Prostate gland (tissue), 2 donors: ENCODE measurements at places on chromosomes 1 and 21.
A peak's percentile ranks its signal among the peaks of the same experiment; 100 is the strongest.

DNA sequence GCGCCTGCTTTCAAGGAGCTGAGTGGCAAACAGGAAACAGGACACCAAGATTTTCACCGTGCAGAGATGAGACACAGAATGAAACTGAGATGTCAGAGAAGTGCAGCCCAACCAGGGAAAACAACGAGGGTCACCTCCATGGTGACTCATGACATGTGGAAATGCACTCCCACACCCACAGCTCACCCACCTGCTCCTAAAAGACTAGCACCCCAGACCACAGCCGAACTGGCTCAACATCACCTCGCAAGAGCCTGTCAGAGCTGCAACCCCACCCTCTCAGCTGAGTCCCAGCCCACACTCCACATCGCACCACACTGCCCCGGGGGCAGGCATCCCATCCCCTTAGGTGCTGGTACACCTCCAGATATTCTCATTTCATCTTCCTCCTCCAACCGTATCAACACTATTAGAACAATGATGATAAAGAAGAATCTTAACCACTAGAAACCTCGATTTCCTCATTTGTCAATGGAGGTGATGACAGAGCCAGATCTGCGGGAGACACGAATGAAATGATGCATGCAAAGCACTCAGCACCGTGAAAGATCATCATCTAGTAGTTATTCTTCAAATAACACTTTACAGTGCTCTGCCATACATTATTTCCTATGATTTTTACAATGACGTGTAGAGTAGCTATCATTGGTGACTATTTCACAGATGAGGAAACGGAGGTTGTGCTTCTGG is 103.2 kb downstream of the DMRTB1 start:
- DNase-seq, result no peak

- no peak for DNase-seq
Observed at GRCh38 chr1:242890192-242890741, 364.8 kb downstream of the CEP170 start.

DNA sequence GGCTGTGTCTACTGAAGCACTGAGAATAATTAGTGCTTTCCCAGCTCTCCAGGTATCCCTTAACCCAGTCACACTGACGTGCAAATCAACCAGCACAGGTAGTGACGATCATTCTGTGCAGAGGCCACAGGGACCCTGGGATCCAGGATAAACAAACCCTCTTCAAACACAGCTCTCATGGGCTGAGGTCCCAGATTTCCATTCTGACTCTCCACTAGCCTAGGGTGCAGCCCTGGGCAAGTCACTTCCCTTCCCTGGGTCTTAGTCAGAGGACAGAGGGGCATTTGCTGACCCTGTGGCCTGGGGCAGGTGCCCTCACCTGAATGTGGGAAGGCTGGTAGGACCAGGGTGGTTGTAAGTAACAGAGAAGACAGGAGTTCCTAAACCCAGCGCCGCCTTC is 724.7 kb downstream of the MATN1 start:
- DNase-seq, result no peak

- DNase-seq, result no peak
Observed at GRCh38 chr1:200487650-200488049, 77.8 kb upstream of the ZNF281 start.

GRCh38 chr1:39655578-39656268 is 16.2 kb downstream of the NT5C1A start:
- DNase-seq, result no peak

DNA sequence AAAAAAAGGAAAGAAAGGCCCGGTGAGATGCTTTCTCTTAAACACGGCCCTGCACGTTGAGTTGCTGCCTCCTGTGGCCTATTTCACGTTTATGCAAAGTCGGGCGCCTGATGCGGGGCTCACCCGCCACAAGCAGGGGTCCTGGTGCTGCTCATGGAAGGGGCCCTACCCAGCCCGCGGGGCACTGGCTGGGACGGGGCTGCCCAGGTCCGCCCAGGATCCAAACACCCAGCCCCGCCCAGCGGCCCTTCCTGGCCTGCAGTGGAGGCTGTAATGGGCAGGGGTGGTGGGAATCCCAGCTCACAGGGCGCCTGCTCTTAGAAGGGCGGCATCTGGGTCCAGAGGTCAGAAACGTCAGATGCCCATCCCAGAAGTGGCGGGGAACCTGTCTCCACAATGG is 1.6 kb downstream of the COL6A2 start:
- peak; percentile 3 for DNase-seq

DNA sequence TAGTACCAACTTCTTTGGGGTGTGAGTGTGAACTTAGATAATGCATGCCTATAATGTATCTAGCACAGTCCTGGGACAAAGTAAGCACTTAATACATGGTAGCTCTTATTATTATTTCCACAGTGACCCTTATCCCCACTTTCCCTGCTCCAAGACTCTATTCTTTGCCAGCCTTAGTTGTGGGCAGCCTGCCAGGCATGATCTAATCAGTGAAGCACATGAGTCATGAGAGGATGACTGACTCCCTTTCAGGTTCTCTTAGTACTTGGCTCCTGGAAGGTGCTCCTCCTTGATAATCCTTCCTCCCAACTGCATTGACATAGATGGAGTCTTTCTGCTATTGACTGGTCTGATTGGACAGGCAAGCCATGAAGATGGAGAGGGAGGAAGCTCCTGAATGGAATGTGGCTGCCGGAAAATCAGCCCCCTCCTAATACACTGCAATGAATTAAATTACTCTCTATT is 17.4 kb upstream of the GNG12 start:
- DNase-seq, result peak; percentile 39

DNA sequence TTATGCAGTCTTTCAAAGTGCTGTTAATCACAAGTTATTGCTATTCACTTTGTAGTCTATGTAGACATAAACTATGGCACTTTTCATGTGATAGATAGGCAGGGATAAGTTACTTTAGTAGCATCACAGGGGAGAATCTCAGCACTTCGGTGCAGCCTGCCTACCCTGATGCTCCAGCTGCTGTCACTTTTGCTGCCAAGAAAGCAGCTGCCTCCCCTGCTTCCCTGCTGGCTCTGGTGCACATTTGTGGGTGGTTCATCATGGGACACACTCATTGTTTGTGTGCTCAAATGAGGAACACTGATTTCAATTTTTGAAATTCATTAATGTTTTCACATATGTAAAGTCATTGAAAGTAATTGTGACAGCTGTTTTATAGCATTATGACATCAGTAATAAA is 272.6 kb downstream of the S1PR1 start:
- DNase-seq, result no peak

GRCh38 chr1:21607549-21608529 is 61.3 kb downstream of the RAP1GAP start:
- peak; percentile 71 for DNase-seq

- no peak for DNase-seq
Observed at GRCh38 chr21:41328660-41329607, 12.3 kb downstream of the FAM3B start.

DNA sequence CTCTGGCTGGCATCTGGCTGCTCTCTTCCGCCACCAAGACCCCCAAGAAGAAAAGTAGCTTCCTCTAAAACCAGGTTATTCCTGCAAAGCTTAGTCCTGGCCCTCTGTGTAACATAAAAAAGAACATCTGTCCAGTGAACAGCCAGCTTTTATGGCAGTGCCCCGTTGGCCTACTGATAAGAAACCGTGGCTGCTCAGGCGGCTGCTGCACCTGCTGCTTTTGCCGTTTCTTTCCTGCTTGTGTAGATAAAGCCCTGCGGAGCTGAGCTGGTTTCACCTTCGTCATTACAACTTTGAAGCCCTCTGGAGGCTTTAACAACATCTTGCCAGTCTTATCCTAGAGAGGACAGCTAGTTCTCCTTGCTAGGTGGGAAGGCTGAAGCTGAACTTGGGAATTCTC is 20.5 kb downstream of the ELAPOR1 start:
- DNase-seq, result no peak

GRCh38 chr1:18895317-18895716 is 7.0 kb downstream of the ALDH4A1 start:
- DNase-seq, result no peak

- peak; percentile 51 for DNase-seq
Observed at GRCh38 chr1:65209005-65209885, 61.2 kb downstream of the AK4 start.

DNA sequence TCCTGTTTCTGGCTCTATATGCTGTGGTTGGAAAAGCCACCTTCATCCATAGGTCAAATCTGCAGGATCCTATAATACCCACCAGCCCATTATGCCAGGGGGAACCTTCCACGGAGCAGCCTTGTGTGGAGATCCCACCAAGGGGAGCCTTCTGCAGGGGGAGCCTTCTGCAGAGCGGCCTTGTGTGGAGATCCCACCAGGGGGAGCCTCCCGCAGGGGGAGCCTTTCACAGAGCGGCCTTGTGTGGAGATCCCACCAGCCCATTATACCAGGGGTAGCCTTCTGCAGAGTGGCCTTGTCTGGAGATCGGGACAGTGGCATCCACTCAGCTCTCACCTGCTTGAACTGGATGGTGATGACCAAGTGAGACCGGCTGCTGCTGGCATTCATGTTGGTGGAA is 85.3 kb downstream of the SCCPDH start:
- no peak for DNase-seq

DNA sequence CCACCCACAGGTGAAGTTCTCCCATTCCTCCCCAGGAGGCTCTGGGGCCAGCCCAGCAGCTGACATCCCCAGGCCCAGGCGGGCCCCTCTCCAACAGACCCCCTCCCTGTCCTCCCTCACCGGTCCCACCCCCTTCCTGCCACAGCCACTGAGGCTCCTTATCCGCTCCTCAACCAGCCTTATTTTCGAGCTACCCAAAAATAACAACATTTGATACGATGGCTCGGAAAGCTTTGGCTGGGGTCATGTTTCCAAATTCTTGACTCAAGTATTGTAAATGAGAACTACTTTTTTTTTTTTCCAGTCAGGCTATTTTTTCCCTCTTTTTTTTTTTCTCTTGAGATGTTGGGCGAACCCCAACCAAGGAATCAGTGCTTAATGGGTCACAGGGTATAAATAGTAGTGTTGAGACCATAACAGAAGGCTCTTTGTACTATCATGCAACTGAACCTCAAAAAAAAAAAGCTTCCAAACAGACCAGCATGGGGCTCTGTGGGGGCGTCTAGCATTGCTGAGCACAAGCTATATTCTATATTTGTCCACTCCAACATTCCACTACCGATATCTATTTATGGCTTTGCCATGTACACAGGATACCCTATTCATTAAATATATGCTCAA is 27.2 kb downstream of the IRF2BP2 start:
- DNase-seq, result no peak

GRCh38 chr1:6198646-6199297 is 623 bp downstream of the RPL22 start:
- DNase-seq, result no peak

GRCh38 chr1:12342401-12343003 is 112.7 kb downstream of the VPS13D start:
- no peak for DNase-seq

GRCh38 chr1:170680428-170680827 is 16.5 kb downstream of the PRRX1 start:
- DNase-seq, result no peak

DNA sequence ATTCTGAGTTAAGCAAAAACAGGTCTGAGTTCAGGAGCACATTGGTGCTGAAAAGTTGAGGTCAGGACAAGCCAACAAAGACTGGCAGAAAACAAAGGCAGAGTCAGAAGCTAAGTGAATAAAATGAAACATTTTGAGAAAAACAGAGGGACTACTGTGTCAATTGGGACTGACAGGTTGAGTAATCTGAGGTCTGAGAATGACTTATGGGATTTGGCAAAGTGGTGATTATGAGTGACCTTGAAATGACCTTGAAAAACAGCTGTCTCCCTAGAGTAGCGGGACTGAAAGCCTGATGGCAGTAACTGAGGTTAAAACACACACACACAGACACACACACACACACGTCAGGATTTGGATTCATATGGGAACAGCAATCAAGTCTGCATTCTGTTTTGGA is 8.8 kb upstream of the COG2 start:
- DNase-seq, result no peak

GRCh38 chr1:214146523-214146922 is 134.4 kb upstream of the SMYD2 start:
- DNase-seq, result no peak

- no peak for DNase-seq
Observed at GRCh38 chr1:230621324-230622030, 20.8 kb upstream of the COG2 start.

- DNase-seq, result no peak
Observed at GRCh38 chr1:21818656-21819055, 6.6 kb downstream of the LDLRAD2 start.

- no peak for DNase-seq
Observed at GRCh38 chr1:208061632-208062031, 150.7 kb upstream of the CD34 start.

- DNase-seq, result no peak
Observed at GRCh38 chr1:235663628-235664027, 14.0 kb upstream of the GNG4 start.

DNA sequence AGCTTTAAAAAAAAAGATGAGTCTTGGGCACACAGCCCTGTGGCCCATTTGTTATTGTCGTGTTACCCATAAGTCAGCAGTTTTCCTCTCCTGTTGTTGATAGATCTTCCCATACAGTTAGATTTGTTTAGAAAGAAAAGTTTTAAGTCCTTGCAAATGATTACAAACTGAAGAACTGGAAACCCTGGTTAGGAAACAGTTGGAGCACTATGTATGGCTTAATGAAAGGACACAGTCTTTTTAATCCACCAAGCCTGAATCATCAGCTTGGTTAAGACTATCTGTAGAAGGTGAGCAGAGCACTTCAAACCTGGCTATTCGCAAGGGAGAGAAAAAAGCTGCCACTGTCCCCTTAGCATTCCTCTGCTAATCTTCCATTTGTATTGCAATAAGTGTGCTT is 241.0 kb downstream of the DISC1 start:
- DNase-seq, result no peak
